Uterus (tissue), 4 donors: ENCODE measurements at places on chromosomes 2 and 18. TPM values are rescaled to one million over a fixed set of nuclear protein-coding genes. Genes with fewer than 3 reads are reported as not detected.

DNA sequence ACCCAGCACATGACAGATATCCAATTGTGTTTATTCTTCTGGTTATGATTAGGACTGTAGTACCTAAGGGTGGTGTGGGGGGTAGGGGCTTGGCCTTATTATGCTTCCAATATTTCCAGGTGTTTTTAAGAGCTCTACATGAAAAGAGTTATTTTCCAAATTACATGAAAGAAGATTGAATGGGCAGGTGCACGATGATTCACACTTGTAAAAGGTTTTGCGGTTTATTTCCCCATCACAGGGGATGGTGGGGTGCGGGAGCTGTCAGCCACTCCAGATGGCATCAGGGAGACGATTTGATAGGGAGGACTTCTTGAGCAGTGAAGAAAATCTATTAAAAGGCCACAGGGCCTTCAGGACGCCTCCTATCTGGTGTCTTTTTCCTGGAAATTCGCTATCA, 15.1 kb upstream of the CCBE1 start:
- DNase-seq = no peak

- no peak for DNase-seq
These were observed 34.9 kb downstream of the NAB1 start for GRCh38 chr2:190683802-190684201.

DNA sequence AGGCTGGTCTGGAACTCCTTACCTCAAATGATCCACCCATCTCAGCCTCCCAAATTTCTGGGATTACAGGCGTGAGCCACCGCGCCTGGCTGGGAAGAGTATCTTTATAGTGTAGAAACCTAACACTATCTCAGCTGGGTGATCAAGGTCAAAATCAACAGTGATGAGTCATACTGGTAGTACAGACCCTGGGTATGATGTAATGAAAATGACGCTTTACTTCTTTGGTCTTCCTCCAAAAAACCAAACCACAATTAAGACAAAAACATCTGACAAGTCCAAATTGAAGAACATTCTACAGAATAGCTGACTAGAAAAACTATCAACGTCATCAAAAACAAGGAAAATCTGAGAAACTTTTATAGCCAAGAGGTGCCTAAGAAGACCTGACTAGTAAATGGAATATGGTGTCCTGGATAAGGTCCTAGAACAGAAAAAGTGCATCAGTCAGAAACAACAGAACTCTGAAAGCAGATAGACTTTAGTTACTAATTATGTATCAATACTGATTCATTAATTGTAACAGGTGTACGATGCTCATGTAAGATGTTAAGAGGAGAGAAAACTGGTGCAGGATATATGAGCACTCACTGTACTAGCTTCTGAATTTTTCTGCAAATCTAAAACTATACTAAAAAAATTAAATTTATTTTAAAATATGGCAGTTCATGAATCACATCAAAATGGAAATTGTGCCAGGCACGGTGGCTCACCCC, 25.4 kb downstream of the PDCL3 start:
- DNase-seq = no peak

- no peak for DNase-seq
These were observed 30.3 kb upstream of the B3GNT7 start for GRCh38 chr2:231364961-231365810.

DNA sequence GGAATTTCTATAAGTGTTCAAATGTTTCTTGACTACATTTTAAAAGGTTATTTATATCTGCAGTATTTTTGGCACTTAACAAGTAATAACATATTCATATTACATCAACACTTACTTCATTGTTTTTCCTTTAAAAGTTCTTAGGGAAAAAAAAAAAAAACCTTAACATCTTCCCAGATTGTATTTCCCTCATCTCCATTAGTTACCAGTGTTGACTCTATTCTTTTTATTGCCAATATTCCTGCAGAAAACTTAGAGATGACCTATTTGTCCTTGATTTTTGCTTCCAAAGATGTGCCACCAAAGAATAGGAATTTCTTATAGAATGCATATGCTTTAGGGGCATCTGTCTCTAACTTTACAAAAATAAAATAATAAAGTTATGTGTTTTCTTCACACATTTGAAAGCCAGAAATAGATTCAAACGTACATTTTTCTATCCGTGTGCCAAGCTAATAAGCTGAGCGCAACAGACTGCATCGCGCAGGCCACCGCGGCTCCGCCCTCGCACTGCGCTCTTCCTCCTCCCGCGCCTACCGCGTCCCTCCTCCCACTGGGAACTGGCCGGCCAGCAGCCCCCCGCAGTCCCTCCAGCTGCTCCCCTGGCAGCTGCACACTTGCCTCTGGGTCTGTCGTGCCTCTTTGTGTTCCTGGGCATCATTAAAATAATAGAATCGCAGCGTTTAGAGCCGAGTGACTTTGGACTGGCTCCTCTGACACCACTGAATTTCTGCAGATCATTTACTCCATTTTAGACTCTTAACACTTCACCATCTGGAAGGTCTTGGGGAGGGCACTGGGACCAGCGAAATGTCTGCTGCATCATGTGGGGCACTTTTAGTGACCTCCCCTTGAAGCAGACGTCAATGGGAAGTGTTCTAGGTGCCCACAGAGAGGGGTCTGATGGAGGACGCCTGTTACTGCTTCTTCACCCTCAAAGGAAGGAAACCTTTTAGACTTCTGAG, 21.2 kb upstream of the NAB1 start:
- no peak for DNase-seq

DNA sequence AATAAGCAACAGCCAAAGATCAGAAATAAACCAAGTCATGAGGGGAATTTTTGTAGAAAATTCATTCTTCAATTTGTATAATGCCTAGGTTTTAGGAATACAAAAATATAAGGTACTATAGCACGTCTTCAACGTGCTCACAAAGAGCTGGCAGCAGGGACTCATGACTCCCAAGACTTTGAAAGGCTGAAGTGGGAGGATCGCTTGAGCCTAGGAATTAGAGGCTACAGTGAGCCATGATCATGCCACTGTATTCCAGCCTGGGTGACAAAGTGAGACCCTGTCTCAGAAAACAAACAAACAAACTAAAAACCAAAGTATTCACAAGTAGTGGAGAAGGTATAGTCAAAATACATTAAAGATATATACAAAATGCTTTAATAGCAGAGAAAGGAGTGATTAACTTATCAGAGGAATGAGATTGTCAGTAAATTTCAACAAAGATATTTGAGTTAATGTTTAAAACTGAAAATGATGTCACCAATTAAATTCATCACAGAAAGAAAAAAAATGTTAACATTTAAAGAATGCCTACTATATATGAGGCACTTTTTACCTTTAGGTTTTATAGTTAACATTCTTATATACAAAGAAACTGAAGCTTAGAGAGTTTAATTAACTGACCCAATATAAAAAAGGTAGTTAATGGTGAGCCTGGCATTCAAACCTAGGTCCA, 3.2 kb downstream of the WDR33 start:
- DNase-seq = no peak

REG3A gene
- not detected for total RNA-seq

EPB41L3 gene
- total RNA-seq = 31.5 TPM
